ENCODE measurements at places on chromosomes 7 and 10.

DNA sequence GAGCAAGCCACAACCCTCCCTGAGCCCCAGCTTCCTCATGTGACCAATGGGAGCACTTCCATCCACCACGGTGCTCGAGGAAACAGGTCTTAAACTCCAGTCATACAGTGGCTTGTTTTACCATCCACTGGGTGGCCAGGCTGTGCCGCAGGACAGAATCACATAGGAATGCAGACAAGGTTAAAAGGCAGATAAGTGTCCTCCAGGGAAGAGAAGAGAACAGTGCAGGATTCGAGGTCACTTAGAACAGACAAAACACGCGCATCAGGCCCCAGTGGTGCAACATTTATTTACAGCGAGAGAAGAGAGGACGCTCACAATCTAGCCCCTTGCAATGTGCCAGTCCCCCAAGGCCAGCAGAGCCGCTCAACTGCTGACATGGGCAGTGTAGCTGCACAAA is 92.8 kb downstream of the TMEM130 start:
- DNase-seq = no peak

GRCh38 chr10:132319853-132320653 is 11.9 kb upstream of the LRRC27 start:
- no peak for DNase-seq

DNA sequence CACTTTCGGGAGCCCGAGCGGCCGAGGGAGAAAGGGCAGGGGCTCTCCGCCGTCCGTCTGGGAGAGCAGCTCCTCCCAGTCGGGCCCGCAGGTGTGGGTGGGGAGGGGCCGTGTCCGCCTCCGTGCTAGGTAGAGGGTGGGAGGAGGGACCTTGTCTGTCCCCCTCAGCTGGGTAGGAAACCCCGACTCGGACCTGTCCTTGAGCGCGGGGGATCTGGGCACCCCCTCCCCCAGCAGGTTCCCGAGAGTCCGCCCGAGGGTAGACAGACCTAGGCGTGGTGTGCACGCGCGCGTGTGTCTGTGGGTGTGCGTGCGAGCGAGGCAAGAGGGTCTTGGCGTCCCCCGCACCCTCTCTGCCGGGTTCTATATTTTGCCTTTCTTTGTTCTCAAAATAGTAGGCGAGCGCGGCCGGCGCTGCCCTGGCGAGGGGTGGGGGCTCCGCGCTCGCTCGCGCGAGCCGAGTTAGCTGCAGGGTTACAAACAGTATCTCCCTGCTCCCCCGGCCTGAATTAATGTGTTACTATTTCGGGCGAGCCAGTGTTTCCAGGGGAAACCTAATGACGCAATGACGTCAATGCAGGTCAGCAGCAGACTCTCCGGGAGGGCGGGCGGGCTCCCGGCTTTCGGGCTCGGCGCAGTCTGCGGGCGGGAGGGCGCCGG is 73.9 kb upstream of the LEP start:
- DNase-seq = peak; percentile 57

DNA sequence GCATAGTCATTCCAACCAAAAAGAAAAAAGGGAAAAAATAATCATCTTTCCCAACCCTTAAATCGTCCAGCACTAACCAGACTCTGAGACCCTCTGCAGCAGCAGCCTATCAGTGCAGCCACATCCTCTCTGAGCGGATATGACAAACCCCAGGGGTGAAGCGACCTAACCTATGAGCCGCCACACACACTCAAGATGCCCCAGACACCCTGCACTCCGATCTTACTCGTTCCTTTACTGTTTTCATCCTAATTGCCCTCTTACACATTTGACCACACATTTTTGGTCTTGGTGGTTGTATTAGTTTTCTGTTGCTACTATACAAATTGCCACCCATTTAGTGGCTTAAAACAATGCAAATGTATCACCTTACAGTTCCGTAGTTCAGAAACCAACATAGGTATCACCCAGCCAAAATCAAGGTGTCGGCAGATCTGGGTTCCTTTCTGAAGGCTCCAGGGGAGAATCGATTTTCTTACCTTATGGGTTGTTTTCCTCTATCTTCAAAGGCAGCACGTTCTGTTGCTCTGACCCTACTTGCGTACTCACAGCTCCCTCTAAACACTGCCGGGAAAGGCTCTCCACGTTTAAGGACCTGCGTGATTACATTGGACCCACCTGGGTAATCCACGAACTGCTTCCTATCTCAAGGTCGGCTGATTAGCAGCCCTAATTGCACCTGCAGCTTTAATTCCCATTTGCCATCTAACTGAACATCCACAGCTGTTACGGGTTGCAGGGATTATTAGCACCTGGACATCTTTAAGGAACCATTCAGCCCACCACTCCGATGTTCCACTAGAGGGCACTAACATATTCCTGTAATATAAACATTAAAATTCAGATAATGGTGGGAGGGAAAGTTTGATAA is 37.3 kb upstream of the PRSS1 start:
- DNase-seq = no peak

- DNase-seq = no peak
Observed at GRCh38 chr7:24907311-24907886, 72.6 kb downstream of the OSBPL3 start.

GRCh38 chr10:7958442-7958841 is 96.0 kb upstream of the GATA3 start:
- no peak for DNase-seq

DNA sequence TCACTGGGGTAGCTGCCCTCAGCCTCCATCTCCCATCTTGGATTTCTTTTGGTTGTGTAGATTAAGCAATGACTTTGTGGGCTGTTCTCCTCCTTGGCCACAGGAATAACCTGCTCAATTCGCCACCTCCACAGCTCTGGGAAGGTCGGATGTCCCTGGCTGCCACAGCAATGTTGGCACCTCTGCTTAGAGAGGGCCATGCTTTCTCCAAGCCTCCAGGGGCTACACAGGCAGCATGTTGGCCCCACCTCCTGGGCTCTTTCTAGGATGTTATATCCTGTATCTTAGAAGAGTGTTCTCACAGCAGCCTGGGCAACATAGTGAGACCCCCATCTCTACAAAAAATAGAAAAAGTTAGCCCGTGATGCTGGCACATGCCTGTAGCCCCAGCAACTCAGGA is 35.4 kb upstream of the FXYD4 start:
- no peak for DNase-seq

GRCh38 chr7:2438186-2438585 is 34.8 kb downstream of the CHST12 start:
- no peak for DNase-seq

- no peak for DNase-seq
Observed at GRCh38 chr7:154985230-154985629, 17.7 kb downstream of the PAXIP1 start.

GRCh38 chr10:33010132-33011037 is 52.4 kb upstream of the ITGB1 start:
- peak; percentile 16 for DNase-seq

- DNase-seq = no peak
Observed at GRCh38 chr10:129605986-129606518, 139.0 kb downstream of the MGMT start.

DNA sequence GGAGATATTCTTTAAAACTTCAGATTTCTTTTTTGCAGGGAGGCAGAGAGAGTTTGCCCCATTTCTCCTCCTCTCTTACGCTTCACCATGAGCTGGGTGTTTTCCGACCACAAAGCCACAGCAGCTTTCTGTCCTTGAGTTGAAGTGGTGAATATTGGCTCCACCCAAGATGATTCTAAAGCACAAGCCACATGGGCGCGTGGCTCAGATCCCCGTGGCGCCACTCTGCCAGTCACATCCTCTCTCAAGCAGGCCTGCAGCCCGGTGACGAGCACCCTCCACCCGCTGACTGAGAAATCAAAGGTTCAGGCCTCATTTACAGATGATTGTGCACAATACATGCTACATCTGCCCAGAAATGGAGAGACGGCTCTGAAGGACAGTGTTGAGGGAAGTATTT is 27.6 kb upstream of the RNF32 start:
- DNase-seq = no peak

GRCh38 chr10:43816351-43817321 is 168.0 kb upstream of the ZNF32 start:
- DNase-seq = peak; percentile 29

GRCh38 chr10:84762754-84763394 is 434.5 kb downstream of the CCSER2 start:
- DNase-seq = no peak

DNA sequence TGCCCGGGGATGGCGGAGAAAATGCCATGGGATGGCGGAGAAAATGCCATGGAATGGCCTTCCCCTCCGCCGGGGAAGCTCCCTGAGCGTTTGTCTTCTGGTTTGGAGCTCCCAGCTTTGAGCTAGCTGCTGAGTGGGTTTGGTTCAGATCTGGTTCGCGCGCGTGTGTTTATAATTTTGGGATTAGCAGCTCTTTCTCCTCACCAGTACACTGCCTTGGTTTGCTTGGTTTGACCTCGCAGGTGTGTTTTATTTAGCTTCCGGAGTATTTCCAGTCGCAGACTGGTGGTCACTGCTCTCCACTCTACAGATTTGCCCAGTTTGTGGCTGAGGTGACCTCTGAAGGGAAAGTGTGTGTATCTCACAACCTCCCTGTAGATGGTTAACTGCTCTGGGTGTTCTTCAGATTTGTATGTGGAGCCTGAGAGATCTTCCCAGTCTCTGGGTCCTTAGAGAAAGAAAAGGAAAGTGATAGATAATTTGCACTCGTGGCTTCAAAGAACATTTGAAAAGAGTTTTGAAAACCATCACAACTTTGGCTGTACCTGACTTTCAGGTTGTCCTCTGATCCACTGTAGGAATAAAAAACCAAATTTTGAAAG is 597 bp downstream of the ZNF277 start:
- no peak for DNase-seq

GRCh38 chr10:95404462-95404858 is 113.7 kb upstream of the PDLIM1 start:
- no peak for DNase-seq

DNA sequence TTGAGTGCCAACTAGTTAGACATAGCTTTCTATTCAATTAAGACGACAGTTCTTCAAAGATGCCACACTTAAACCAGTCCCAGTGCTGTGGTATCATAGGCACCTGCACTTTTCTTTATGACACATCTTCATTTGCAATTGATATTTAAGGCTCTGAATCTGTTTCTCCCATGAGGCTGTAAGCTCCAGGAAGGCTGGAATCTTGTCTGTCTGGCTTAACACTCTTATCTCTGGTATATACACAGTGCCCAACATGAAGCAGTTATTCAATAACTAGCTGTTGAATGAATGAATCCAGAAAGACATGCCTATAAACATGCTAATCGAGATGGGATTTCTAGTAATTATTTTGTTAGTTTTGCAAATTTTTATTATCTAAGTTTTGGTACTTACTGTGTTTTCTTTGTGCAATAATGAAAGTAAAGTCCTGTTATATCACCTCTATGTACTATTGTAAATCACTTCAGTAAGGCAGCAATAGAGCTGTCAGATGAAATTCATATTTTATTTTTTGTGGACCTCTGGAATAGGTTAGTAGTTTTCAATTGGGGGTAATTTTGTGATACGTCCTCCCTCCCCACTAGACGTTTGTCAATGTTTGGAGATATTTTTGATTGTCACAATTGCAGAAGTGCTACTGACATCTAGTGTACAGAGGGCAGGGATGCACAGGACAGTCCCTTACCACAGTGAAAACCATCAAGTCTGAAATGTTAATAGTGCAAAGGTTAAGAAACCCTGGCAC is 51.3 kb upstream of the STEAP4 start:
- DNase-seq = no peak

DNA sequence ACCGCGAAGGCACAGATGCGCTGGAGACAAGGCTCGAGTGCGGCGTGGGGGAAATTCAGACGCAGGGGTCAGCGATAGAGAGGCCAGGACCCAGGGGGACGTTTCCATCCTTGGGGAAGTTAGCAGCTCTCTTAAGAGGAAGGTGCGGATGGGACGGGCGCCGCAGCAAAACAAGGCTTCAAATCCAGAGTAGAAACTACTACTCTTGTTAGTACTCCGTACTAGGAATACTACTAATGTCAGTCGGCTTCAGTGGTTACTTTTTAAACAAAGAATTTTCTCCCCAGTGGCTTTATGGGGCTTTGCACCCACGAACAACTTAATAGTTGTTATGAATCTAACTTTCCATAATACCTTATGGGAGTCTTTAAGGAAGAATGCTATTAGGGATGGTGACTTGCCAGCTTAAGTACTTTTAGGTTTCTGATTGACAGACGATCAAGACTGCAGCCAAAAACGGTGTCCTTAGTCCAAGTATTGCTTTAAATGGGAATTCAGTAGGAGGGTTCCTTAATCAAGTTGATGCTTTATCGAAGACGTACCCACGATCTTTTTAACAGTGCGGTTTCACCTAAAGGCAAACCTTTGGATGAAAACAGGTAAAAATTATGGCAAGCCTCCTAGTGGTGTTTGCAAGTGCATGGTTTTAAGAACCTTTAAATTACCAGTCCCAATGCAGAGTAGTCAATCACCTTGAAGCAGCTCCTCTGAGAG is 812 bp upstream of the IDE start:
- DNase-seq = no peak

- no peak for DNase-seq
Observed at GRCh38 chr7:72405418-72405817, 6.7 kb downstream of the CALN1 start.

- peak; percentile 26 for DNase-seq
Observed at GRCh38 chr7:97973206-97973658, 16.8 kb downstream of the OCM2 start.

DNA sequence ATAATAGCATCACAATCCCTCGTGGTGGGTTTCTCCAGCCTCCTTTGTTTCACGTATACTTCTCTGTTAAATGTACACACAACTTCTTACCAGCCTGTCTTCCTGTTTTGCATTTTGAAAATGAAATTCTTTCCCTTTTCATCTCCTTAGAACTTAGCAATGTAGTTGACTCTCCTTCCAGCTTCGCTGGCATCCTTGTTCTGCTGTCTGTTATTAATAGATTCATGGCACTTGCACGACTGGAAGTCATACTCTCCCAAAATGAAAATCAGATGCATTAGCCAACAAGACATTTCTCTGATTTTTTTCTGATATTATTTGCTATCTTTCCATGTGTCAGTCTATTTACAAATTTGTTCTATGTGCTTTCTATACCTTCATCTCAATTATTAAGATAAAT is 3.0 kb upstream of the CREB3L2 start:
- DNase-seq = no peak

DNA sequence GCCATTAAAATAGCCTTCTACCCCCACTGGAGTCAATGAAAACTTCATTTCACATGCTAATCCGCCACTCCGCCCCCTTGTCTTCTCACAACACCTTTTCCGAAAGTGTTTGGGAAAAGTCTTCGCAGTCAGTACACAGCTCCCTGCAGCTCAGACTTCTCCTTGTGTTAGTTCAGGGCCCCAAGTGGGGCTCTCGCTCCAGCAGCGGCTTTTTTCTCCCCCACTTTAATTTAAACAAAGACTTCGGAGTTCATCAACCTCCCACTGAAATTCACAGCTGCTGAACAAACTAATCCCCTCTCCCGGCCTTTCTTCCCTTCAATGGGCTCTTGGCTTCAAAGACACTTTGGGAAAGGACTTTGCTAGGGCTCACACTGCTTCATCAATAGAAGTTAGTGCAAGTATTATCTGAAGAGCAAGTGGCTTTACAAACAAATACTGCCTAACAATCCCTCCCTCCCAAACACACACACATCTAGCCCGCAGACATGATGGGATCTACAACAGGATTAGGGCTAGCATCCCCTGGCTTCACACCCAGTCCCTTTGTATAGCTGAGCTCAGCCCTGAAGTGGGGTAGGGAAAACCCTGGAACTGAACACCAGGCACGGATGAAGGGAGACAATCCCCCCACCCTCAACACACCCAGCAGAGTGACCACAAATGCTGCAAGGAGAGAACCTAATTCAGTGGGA is 23.1 kb downstream of the WNT8B start:
- DNase-seq = no peak
